NCI-H1105 treated with DMSO at 0.1 percent for 48 hours (cell line): ENCODE measurements at places on chromosomes 3 and 15.

DNA sequence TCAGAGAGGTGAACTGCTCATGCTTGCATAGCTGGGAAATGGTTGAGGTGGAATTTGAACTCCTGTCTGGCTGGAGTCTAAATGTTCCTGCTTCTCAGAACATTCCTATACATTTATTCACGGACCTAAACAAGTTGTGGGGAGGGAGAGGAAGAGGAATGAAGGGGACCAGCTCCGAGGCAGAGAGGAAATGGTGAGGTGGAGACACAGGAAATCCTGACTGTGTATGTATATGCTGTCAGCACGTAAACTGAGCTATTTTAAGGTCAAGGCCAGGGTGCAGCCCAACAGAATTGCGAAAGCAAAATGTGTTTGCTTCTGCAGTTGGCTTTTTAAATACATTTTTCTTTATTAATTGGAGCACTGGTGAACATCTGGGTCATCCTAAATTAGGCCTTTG is 74.1 kb upstream of the POMGNT2 start:
- no peak for DNase-seq

DNA sequence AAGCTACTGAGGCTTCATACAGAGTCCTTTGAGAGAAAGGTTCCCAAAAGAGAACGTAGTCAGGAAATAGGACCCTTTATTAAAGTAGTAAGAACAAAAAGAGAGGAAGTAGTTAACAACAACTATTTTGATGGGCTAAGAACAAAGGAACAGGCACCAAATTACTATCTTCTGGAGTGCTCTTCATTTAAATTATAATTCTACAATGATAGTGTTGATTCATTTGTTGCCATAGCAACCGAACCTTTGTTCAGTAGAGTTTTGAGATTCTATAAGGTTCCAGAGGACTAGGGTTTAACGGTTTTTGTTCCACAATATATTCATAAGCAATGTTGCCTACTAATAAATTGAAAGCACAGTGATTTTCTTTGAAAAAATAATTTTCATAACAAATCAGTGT is 78.8 kb downstream of the CMSS1 start:
- peak; percentile 64 for DNase-seq

DNA sequence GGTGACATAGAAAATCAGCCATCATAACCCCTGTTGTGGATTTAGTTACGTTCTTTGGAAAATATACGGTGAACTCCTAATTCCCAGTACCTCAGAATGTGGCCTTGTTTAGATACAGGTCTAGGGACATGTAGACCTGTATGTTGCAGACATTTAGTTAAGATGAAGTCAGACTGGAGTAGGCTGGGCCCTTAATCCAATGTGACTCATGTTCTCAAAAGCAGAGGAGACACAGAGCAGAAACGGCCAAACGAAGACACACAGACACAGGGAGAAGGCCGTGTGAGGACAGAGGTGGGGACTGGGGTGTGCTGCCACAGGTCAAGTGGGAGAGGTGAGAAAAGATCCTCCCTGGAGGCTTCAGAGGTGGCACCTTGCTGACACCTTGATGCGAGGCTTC is 119.0 kb upstream of the PROK2 start:
- no peak for DNase-seq

DNA sequence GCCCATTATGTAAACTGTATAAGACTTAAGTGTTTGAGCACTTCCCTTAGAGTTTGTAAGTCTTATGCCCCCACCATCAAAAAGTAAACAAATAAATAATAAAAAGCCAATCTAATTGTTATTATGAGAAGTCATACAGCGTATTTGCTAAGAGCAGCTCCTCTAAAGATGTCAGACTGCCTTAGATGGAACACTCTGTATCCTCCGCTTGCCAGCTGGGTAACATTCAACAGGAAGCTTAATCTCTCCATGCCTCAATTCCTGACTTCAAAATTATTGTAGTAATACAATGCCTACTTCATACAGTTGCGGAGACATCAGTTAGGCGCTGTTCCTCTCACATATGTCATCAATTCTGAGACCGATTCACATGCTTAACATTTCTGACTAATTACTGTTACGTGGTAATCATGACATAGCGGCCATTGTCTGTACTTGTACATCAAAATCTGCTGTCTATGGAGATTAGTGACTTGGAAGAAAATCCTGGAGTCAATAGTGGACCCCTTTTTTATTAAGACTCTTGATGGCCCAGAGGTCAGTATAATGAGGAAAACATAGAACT is 417.7 kb downstream of the LPP start:
- no peak for DNase-seq

DNA sequence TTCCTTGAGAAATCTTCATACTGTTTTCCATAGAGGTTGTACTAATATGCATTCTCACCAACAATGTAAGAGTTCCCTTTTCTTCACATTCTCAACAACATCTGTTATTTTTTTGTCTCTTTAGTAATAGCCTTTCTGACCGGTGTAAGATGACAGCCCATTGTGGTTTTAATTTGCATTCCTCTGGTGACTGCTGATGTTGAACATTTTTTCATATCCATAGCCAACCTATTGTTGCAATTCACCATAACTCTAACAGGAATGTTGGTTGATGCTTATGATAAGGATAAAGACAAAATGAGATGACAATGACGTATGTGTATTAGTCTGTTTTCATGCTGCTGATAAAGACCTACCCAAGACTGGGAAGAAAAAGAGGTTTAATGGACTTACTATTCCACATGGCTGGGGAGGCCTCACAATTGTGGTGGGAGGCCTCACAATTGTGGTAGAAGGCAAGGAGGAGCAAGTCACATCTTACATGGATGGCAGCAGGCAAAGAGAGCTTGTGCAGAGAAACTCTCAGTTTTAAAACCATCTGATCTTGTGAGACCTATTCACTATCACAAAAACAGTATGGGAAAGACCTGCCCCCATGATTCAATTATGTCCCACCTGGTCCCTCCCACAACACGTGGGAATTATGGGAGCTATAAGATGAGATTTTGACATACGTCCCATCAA is 37.6 kb upstream of the RHCG start:
- DNase-seq, result no peak

DNA sequence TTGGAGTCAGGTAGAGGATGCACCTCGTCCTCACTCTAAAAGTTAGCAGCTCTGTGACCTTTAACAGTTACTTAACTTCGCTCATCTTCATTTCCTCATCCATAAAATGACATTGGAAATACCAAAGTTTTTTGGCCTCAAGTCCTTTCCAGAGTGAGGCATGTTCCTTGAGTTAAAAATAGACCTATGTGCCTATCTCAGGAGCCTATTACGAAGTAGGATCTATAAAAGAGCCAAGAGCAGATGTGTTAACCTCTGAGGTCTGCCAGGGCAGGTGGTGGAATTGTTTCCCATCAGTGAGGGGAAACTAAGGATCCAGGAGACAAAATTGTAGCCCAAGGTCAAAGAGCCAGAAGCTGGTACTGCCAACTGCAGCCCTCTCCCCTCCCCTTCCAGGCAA is 120.4 kb upstream of the EIF1B start:
- DNase-seq, result no peak

GRCh38 chr3:12882336-12883310 is 41.3 kb upstream of the RPL32 start:
- no peak for DNase-seq

GRCh38 chr15:31271224-31271635 is 55.4 kb upstream of the KLF13 start:
- DNase-seq, result no peak

DNA sequence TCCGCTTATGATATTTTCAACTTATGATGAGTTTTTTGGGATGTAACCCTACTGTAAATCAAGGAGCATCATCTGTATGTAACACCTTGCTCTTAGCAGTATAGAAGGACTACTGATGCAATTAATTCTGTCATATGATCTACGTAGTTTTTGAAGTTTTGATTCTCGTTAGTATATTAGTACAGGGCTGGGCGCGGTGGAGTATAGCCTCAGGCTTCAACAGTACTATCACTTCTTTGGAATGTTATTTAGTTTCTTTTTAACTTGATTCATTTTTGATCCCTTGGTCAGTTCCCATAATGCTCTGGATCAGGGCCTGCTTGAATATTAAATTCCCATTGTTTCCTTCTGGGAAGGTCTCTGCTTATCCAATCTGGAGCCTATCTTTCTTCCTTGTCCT is 23.9 kb upstream of the AP4E1 start:
- no peak for DNase-seq

- DNase-seq, result peak; percentile 96
Measured at GRCh38 chr3:158097593-158098308, 8.5 kb downstream of the SHOX2 start.

GRCh38 chr15:59169251-59169708 is 37.4 kb upstream of the LDHAL6B start:
- DNase-seq, result no peak

- no peak for DNase-seq
Measured at GRCh38 chr15:38017721-38018120, 83.3 kb downstream of the TMCO5A start.

- DNase-seq, result no peak
Measured at GRCh38 chr3:127817406-127817841, 4.9 kb downstream of the MGLL start.

- no peak for DNase-seq
Measured at GRCh38 chr15:46696281-46696680, 1021.0 kb upstream of the SEMA6D start.

- no peak for DNase-seq
Measured at GRCh38 chr3:128317101-128317697, 149.5 kb downstream of the DNAJB8 start.

- DNase-seq, result peak; percentile 71
Measured at GRCh38 chr3:57110798-57111197, 50.3 kb downstream of the SPATA12 start.

GRCh38 chr3:193874512-193874911 is 261.4 kb upstream of the HES1 start:
- no peak for DNase-seq

DNA sequence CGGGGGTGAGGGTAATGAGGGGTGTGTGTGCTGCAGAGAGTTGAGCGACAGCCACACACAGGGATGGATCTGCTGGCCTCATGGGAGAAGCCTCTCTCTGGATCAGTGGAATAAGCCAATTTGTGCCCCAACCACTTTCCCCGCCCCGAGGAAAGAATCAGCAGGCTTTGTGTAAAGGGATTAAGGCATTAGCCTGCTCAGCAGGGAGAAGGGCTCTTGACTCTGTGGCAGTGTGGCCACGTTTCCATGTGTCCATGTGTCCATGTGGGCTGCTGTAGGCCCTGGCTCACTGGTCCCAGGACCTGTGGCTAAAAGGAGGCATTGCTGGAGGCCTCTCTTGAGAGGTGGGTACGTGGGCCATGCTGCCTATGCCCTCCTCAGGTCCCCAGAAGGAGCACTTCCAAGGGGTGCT is 104.7 kb downstream of the HMG20A start:
- no peak for DNase-seq

- peak; percentile 23 for DNase-seq
Measured at GRCh38 chr15:38817427-38818156, 253.0 kb upstream of the RASGRP1 start.

DNA sequence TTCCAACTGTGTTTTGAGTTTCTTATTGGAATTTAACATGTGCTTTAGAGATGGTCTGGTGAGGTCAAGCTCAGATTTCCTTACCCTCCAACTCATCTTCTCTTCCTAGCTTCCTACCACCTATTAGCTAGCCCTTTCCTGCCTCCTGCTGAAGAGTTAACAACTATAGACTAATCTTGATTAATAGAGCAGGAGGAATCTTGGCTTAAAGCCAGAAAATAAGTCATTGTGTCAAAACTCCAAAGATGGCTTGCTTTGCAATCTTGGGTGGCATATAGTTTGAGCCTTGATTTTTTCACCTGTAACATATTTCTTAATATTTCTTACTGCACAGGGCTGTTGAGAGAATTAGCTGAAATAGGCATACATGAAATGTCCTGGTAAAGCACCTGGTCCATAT is 27.3 kb downstream of the BCL2L10 start:
- no peak for DNase-seq

GRCh38 chr3:77096966-77097890 is 57.3 kb downstream of the ROBO2 start:
- no peak for DNase-seq

DNA sequence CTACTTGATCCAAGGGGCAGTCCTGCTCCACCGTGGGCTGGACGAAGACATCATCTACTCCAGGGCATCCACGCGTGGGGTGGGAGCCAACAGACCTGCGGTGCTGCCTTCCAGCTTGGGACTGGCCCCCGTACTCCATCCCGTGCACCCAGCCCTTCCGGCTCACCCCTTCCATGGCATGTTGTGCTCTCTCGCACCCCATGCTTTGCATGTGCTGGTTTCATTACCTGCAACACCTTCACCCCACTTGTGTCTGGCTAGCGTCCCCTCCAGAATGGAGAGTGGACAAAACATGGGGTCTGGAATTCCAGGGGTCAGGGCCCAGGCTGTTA is 30.2 kb downstream of the SEMA7A start:
- no peak for DNase-seq

DNA sequence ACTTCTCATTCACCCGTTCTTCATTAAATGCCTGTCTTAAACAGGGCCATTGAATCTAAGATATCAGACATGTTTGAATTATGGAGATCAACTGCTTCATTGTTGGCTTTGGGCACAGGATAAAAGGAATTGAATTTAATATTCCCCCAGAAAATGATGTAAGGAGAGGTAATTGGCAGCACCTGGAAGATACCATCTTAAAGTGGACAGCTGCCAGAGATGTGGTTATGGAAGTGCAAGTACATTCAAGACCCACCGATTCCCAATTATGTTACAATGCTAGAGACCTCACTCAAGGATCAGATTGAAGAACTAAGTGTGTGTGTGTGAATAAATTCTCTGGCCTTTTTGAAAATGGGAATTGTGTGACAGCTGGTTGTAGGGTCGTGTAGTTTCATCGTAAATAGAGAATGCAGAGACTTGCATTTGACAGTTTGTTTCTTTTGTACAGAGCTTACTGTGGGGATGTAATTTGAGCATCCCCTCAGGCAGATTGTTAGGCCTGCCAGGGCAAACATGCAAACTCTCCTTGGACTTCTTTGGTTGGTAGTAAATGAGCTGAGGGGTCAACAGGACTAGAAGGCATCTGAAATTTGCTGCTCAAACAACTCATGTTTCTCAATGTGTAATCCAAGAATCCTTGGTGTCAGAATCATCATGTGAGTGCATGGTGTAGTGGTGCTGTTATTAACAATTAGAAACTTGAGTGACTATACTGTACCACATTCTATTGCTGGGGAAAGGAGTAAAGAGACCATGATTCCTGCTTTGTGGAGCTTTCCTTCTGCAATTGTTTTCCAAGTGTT is 359.2 kb upstream of the THRB start:
- DNase-seq, result peak; percentile 89
